NCI-H187 treated with DMSO at 0.1 percent for 48 hours (cell line): ENCODE measurements at places on chromosomes 3 and 15.

GRCh38 chr3:45647148-45647619 is 42.0 kb upstream of the SACM1L start:
- DNase-seq, result no peak

DNA sequence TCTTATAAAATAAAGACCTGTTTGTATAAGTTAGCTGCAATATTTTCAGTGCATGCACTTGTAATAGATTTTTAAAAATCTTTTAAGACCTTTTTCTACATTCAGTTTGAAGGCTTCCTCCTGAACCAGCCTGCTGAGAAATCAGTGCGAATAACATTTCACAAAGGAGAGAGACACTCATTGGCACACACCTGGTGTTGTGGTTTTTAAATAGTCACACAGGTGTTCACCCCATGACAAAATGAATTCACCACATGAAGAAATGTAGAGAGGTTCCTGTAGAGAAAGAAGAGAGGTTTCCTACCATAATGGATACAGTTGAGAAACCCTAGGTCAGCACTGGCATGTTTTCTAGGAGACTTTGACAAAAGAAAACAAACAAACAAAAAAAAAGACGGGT is 237.3 kb downstream of the CNTN6 start:
- DNase-seq, result no peak

- no peak for DNase-seq
Measured at GRCh38 chr15:83565553-83566159, 88.3 kb upstream of the ADAMTSL3 start.

DNA sequence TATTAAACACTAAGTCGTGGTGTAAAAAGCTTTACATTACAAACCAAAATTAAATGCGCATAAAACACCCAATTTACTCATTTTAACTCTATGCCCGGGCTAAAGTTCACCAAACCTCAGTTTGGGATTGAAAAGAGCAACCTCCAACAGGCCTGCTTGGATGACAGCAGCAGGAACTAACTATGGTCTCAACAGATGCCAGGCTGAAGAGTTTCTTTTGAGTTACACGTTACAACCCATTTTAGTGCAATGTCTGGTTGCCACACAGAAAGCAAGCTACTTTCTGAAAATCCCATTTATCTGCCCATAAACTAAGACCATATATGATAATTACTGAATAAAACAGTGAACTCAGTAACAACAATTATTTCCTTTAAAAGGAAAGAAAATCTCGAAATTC is 2.2 kb downstream of the SATB1 start:
- DNase-seq, result no peak

GRCh38 chr15:92402751-92403150 is 9.1 kb downstream of the ST8SIA2 start:
- no peak for DNase-seq

- no peak for DNase-seq
Measured at GRCh38 chr3:13071695-13072094, 1.5 kb downstream of the IQSEC1 start.

DNA sequence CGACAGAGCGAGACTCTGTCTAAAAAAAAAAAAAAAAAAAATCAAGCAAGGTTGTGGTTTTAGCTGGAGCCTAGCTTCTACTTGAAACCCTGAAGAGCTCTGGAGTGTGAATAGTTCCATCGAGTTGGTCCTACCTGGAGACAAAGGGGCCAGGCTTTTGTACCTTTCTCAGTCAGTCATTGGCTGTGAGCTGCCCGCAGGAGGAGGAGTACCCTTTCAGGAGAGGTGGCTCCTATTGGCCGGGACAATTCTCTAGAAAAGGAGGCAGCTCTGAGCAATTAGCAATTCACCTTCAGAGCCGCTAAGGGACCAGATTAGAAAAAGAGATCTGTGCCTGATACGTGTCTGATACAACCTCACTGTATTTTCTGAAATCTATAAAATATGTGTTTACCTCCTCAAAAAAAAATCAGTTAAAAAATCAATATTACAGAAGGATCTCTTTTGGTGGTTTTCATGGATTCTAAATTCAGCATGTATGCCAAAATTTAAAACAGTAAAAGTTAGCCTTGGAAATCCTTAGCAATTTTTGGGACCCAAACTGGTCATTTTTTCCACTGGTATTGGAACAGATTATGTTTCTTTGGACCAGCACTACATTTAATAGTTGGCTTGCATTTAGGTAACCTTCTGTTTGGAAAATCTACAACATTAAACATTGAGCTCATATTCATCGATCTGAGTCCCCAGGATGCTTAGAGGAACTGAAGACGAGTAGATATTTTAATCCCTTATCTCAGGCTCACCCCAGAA is 29.7 kb upstream of the PDCD6IP start:
- DNase-seq, result no peak
